Activated CD4-positive, alpha-beta T cell treated with anti-CD3 and anti-CD28 coated beads for 1 hour (primary cell): ENCODE measurements at places on chromosomes 16 and 17.

- no peak for DNase-seq
These were observed 344.9 kb upstream of the TNRC6C start for GRCh38 chr17:77613627-77614026.

- no peak for DNase-seq
These were observed 1.2 kb upstream of the ELMO3 start for GRCh38 chr16:67197704-67198103.

DNA sequence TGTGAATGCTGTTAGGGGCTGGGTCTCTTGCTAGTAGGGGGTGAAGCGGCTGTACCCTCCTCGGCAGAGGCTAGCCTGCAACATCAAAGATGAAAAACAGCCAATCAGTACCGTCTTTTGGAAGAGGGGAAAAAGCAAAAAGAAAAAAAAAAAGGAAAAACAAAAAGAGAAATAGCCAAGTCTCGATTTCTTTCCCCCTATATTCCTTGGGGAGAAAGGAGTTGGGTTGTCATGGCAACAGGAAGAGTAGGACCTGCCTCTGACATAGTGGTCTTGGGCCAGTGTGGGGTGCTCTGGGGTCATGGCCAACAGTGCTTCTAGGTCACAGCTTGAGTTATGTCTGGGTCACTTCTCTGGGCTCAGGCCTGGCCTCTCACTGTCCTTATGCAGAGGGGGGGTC is 17.9 kb downstream of the ENGASE start:
- DNase-seq = no peak

DNA sequence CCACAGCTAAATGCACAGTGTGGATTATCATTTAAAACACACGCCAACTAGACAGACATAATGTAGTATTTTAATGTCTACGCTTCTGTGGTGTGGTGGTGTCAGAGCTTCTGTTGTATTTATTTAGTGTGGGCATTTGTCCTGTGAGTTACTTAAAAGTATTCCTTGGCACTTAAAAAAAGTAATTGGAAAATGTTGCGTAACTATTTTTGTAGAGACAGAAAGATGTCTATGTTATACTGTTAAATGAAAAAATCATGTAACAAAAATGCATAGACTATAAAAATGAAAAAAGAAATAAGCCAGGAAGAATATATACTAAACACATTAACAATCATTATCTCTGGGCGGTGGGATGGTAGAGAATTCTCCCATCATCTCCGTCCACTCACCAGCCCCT is 39.2 kb downstream of the CYTH1 start:
- no peak for DNase-seq
